Stimulated activated CD8-positive, alpha-beta memory T cell treated with anti-CD3 and anti-CD28 coated beads, Interleukin-2, amount 100 ng/mL, for 1 hour (primary cell): ENCODE measurements at places on chromosomes 1 and 21.

DNA sequence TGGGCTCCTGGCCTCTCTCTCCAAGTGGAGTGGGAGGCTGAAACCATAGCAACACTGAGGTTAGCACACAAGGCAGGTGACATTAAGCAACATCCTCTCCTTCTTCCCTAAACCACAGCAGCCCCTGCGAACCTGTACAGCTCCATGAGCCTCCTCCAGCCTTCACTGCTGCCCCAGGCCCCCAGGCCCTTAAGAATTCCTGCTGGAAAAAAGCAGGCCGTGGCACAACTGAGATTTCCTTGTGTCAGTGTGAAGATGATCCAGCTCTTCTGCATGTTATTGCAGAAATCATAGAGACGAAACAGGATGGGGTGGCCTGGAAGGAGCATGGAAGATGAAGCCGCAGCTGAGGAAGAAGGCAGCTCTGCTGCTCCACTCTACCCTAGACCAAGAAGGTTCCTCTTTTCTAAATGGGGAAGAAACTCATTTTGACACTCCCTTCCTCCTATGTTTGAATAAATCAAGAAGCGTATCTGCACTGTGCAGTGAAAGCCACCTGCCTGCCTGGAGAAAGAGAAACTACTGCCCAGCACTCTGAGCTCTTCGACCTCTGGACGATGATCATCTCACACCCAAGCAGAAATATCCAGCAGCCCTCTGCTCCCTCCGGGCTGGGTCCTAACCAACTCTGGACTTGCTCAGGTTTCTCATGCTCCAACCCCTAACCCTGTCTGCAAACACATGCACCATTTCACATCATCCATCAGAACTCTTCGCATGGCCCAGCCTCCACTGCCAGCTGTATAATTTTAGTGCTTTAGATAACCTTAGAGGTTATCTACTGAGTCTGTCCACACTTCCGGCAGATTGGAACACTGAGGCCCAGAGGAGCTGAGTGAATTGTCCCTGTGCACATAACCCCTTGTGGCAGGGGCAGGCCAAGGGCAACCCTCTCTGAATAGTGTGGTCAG is 20.7 kb downstream of the SH3BP5L start:
- no peak for DNase-seq

- no peak for DNase-seq
Observed at GRCh38 chr1:186872291-186872690, 43.5 kb downstream of the PLA2G4A start.

DNA sequence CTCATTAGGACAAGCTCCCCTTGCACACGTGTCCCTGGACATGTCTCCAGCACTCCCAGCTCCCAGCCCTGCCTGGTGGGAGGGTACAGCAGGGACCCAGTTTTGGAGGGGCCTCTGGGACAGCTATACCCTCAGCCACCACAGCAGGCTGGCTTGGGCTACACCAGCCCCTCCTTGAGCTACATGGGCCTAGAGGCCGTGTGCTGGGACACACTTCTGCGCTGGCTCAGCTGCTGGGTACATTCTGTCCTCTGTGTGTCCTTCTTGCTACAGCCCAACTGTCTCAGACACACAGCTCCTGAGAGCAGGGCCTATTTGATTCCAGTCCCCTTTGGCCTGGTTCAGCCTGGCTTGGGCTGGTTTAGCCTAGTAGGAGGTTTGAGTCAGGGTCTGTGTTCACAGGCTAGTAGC is 26.7 kb downstream of the DMAP1 start:
- DNase-seq, result no peak

DNA sequence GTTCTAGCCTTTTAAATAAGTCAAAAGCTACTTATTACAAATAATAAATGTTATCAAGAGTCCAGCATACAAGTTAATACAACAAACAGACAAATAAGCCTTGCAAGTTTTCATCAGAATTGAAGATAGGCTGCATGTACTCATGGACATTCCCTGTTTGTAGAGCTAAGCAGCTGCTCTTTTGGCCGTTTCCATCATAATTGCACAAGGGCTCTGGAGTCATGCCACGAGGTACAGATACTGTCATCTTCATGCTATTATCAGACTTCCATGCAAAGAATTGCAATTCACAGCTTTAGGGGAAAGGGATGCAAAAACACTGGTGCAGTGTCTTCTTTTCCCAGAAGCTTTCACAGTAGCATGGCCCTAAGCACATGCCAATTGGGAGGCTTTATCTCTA is 52.8 kb upstream of the TBX15 start:
- DNase-seq, result no peak

DNA sequence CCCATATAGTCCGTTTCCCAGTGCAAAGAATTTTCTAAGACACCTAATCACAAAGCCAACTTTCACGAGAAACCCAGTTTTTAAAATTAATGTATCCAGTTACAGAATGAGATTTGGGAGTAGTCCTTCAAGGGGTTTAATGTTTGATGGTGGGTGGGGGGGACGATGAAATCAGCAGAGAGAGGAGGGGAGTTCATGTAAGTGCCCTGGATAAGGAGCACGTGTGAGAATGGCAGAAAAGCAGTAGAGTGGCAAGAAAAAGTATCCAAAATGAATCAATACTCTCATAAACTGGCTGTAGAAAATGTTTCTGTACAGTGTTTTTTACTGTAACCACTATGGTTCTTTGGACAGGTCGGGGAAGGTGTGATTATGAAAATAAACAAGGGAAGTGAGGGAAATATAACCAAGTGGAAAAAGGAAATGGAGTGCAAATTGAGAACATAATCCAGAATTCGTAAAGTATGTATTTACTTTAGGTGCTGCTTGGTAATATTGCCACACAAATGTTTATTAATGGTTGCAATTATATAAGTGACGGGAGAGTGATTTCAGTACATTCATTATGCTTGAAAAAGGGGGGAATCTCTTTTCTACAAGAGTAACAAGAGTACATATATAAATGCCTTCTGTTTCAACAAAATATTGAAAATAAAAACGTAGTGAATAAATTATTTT is 118.7 kb upstream of the RRP15 start:
- DNase-seq, result no peak

DNA sequence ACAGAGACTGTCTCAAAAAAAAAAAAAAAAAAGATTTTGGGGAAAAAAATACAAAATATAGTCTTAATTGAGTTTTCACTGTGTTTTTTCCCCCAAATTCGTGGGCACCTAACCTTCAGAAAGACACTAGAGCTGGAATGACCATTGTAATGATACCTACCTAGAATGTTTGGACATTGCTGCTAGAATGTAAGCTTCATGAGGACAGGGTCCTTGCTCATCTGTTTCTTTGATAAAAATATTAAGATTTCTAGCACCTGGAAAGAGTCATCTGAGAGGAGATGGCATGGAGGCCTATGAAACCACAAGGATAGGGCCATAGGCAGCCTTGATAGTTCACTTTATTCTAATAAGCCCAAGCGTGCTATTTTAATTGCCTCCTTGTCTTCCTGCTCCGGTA is 6.5 kb downstream of the LRRC8D start:
- DNase-seq, result no peak

GRCh38 chr1:24763671-24764070 is 18.4 kb downstream of the CLIC4 start:
- no peak for DNase-seq

GRCh38 chr1:116671072-116671760 is 3.7 kb upstream of the IGSF3 start:
- no peak for DNase-seq

DNA sequence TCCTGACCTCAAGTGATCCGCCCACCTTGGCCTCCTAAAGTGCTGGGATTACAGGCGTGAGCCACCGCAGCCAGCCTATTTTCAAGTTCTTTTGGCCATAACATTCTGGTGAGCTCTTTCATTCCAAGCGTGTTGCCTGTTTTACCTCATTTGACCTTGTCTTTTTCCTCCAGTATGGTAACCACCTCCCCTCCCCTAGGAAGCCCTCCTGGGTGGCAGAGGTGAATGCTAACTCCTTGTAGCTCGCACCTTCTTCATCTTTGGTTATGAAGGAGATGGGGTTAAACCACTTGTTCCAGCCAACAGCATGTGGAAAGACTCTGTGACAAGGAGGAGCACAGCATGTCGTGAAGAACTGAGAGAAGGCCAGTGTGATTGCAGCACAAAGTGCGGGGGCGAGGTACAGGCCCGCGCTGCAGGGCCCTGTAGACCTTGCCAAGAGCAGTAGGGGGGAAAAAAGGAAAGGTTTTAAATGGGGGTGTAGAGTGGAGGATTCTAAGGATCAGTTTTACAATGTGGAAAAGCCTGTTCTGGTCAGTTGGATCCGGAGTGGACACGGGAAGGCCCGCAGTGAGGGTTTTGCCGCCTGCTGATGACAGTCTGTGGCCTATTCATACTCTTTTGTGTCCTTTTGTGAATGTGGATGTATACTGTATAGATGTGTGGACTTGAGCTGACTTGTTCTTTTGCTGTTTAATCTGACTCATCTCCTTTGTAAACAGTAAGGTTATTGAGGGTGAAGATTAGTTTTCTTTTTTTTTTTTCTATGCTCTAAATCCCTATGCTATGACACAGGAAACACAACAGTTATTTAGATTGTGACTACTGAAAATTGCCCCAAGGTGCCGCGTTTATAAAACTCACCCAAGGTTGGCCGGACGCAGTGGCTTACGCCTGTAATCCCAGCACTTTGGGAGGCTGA is 7.5 kb upstream of the ZNF436 start:
- no peak for DNase-seq
